ENCODE measurements at places on chromosomes 6 and 20. TPM values are rescaled to one million over a fixed set of nuclear protein-coding genes. Genes with fewer than 3 reads are reported as not detected.

Gene CALHM4
- total RNA-seq = not detected

GRCh38 chr6:31352683-31353383 is 4.1 kb downstream of the HLA-B start:
- peak; percentile 46 for DNase-seq
- peak overlapping the region; percentile 62 for H3K27ac ChIP-seq
- peak overlapping the region; percentile 90 for H3K4me3 ChIP-seq
- H3K36me3 ChIP-seq = peaks cover 49% of the 10 kb centered on the region

DNA sequence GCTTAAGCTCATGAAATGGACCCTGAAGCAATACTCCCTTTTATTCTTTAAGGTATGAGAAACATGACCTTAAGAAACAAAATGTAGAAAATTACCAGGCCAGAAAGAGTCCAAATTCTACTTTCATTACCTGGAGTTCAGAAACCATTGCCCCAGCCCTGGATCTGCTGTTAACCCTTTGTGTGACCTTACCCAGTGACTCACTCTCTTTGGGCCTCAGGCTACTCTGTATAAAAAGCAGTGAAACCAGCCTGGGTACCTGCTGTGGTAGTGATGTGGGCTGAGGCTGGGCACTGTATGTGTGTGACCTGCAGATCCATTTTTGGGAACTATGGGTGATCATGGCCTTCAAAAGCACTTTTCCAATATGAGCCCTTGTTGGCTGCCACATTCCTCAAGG is 47.2 kb downstream of the SLC9A8 start:
- no peaks in the 10 kb centered on the region for H3K27me3 ChIP-seq
- DNase-seq = no peak
- H3K27ac ChIP-seq = no peak overlapping the region
- H3K36me3 ChIP-seq = peaks cover 14% of the 10 kb centered on the region

GRCh38 chr6:33206027-33206863 is 1.8 kb downstream of the HSD17B8 start:
- peak overlapping the region; percentile 98 for H3K4me3 ChIP-seq
- H3K27me3 ChIP-seq = no peaks in the 10 kb centered on the region
- DNase-seq = no peak
- H3K27ac ChIP-seq = peak overlapping the region; percentile 99
- peaks cover 55% of the 10 kb centered on the region for H3K36me3 ChIP-seq

DNA sequence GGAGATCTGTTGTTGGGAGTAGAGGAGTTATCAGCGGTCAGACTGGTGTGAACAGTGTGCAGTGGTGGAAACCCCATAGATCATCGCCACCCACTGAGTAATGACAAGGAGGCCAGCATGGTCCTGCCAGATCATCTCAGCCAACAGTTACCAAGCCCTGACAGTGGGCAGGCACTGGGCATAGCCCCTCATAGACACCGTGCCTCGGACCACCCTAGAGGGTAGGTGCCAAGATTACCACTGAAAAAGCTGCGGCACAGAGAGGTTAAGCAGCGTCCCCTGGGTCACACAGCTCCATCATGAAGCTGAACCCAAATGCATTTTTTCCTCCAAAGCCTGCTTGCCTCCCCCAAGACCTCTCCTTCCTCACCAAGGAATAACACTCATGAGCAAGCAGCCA is 21.5 kb upstream of the BMP7 start:
- no peaks in the 10 kb centered on the region for H3K36me3 ChIP-seq
- no peak overlapping the region for H3K4me3 ChIP-seq
- H3K27me3 ChIP-seq = peaks cover 41% of the 10 kb centered on the region
- no peak for DNase-seq
- no peak overlapping the region for H3K27ac ChIP-seq
- no peaks in the 10 kb centered on the region for H3K4me1 ChIP-seq

DNA sequence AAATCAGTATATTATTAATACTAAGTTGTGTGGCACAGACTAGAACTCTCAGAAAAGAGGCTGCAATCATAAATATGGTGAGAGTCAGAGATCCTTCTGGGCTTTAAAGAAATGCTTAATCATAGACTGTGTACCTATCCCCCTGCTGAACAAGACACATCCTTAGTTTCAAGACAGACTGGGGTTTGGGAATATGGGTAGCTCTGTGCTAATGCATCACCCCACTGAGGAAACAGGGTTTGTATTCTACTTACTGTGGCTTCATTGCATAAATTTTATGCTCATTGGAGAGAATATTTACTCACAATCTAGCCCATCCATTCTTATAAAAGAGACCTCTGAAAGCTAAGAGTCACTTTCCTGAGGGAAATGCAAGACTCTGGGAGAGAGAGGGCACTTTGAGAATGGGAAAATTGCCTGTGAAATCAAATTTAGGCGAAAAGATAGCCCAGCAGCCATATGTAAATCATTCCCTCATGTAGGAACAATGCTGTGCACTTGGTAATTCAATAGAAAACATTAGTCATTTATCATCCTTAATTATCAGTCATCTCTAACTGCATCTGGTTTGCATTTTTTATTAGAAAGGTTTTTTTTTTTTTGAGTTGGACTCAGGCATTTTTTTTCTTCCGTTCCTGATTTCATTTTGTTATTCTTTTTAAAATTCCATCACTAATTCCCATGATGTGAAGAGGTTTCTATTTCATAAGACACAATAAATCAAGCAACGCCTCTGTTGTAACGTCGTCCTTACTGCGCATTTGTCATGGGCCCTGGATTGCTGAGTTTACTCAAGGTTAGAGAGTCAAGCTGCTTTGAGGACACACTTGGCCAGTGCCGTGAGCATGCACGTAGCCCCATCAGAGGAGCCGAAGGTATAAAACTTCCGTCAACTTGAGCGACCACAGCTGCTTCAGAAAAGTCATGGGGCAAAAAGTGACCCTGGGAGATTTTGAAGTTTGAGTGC is 91.8 kb downstream of the TRMT11 start:
- no peak overlapping the region for H3K27ac ChIP-seq
- H3K4me3 ChIP-seq = no peak overlapping the region
- peaks cover 9% of the 10 kb centered on the region for H3K36me3 ChIP-seq
- no peaks in the 10 kb centered on the region for H3K27me3 ChIP-seq
- DNase-seq = no peak

Gene FITM2
- total RNA-seq = 2.0 TPM

DNA sequence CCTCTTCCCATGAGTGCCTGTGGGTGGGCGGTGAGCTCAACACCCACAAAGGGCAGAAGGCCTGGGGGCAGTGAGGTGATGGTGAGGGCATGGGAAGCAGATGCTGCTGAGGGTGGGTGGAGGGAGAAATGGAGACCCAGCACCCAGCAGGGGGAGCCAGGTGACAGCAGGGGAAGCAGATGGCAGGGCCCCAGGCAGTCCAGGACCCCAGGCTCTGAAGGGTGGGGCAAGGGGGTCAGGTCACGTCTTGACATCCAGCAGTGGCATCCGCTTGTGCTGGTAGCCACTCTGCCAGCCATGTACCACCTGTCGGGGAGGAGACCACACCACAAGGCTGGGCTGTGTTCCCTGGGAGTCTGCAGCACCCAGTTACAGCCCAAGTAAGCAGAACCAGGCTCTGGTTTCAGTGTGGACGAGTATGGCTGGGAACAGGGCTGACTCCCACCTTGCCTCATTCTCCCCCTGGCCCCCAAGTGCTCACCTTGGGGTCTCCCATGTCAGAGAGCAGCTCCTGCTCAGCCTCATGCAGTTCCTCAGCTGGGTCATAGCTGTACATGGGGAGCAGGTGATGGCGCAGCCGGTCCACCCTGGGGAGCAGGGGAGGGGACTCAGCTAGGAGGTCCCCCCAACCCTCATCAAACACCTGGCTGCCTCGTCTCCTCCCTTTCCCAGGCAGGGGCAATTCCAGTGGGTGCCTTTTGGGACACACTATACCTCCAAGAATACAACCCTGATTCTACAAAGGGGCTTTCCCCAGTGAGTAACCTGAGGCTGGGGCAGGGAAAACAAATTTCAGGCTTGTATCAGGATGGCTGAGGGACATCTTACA is 2.0 kb downstream of the SMIM29 start:
- no peaks in the 10 kb centered on the region for H3K27me3 ChIP-seq
- H3K4me3 ChIP-seq = peak overlapping the region; percentile 48
- H3K36me3 ChIP-seq = peaks cover 35% of the 10 kb centered on the region
- peak overlapping the region; percentile 97 for H3K27ac ChIP-seq

Data from activated CD8-positive, alpha-beta T cell treated with anti-CD3 and anti-CD28 coated beads for 36 hours (primary cell).